ENCODE measurements at places on chromosomes 6 and 20.

- DNase-seq: no peak
These were observed 157.0 kb downstream of the ZFP64 start for GRCh38 chr20:52034581-52034980.

DNA sequence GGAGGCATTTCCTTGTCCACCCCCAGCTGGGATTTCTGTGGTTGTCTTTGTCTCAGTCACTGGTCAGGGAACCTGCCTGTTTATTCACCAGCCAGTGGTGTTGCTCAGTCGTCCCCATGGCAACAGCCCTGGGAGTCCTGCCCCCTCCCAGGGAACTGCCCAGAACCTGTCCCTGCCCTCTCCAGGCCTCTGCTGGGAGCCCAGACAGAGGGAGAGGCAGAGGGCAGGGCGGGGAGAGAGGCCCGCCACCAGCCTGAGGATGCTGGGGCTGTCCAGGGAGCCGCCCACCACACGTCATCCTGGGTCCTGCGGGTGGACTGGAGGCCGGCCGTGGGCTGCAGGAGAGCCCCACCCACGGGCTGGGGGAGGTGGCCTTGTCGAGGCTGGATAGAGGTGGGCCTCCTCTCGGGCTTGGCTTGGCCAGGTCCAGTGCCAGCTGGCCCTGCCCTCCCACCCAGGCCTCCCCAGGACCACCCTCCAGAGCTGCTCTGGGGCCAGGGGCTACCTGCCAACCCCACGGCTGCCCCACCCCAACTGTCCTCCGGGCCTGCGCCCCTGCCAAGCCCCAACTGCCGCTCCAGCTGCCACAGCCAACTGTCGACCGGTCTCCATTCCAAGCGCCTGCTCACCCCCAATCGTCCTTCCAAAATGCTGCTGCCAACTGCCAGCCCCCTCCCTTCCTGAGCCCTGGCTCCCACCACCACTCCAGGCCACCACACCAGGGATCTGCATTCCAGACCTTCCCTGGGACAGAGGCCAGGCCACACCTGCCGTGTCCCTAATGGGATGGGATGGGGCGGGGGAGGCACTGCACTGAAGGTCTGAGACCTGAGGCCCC is 4.2 kb upstream of the ZBTB46 start:
- peak; percentile 96 for DNase-seq

- no peak for DNase-seq
These were observed 87.3 kb upstream of the SLC22A16 start for GRCh38 chr6:110563711-110564110.

GRCh38 chr6:26019967-26020328 is 57.3 kb downstream of the TRIM38 start:
- no peak for DNase-seq

DNA sequence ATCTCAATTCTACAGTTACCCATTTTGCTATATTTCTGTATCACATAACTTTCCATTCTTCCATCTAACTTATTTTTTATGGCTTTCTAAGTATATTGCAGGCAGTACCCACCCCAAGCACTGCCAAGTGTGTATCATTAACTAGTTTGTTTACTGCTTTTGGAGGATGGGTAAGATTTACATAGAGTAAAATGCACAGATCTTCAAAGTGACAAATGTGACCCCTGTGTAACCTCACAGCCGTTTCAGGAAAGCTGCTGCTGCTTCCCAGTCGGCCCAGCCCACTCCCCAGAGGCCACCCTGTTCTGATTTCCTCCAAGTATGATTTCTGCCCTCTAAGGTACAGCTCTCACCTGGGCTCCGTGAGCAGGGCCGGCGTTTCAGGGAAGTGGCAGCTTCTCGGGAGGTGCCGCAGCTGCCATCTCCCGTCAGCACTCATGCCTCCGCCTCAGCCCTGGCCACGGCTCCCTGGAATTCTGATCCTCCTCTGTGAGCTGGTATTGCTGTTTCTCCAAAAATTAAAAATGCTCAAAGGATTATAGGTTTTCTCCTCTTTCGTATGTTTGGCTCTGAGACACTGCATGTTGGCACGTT is 15.0 kb upstream of the MAP1LC3A start:
- DNase-seq: no peak

DNA sequence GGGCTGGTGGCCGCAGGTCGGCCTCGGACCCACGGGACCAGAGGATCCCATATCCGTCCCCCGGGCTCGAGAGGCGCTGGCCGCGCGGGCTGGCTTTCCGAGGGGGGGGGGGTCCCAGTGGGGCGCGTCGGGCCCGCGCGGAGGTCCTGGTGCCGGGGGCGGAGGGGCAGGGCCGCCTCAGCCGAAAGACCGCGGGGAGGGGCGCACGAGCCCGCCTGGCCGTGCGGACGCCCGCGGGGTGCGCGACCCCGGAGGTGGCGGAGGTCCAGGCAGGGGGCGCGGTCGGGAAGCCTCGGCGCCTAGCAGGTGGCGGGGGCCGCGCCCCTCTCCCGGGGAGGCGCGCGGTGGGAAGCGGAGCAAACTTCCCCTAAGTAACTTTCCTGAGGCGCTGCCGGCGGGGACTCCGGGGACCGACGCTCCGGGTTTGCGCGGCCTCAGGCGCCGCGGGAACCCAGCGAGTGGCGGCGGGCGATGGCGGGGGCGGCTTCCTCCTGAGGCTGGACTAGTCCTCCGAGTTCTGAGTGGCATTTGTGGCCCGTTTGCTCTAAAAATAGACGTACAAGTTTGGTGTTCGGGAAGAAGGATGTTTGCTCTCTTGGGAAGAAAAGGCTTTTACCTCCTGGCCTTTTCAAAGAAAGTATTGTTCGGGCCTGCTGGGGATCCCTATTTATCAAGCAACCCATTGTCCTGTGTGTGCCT is 26.5 kb upstream of the BTBD3 start:
- DNase-seq: peak; percentile 34

DNA sequence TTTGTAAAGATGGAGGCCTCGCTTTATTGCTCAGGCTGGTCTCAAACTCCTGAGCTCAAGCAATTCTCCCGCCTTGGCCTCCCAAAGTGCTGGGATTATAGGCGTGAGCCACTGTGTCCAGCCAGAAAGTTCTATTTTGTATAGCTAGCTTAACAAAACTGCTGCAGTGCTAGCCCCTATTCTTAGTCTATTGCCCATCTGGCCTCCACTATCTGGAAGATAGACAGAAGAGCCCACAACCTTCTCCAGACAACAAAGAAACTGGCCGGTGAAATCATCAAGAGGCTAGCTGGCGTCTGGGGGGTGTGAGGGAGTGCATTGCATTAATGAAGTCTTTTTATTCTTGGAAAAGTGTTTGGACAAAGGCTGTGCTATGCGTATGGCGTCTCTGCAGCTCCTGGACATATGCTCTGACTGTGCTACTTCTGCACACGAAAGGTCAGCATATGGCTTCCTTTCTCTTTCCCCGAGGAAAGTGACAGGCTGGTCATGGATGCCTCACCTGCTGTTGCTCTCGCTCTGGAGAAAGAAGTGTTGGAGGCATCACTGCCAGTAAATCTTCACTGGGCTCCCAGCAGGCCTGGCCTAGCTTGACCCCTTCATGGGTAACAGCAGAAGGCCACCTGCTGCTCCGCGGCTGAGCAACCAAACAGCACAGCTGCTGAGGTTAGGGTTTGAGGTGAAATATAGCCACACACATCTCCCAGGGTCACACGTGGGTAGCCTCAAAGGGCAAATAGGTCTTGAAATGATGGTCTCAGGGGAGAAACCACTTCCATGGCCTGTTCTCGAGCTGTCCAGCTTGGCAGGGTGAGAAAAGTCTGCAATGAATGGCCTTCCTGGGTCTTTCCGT is 95.1 kb upstream of the IYD start:
- DNase-seq: no peak

GRCh38 chr20:56173438-56173837 is 75.1 kb upstream of the MC3R start:
- DNase-seq: no peak

DNA sequence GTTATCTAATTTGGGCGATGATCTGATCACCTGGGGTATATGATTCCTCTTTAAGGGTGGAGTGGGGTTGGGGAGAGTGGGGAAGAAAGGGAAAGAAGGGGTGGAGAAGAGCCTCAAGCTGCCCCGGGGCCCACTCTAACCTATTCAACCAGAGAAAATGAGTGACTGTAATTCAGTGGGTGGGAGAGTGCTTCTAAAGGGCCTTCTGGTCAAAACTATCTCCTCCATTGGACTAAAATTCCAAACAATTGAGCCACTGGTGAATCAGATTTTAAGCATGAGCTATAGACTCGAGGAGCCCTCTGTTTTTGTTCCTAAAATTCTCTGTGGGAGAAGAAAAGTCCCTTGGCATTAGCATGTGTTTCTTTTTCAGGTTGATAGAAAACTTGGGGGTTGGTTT is 296.8 kb downstream of the CLIC5 start:
- DNase-seq: peak; percentile 71

DNA sequence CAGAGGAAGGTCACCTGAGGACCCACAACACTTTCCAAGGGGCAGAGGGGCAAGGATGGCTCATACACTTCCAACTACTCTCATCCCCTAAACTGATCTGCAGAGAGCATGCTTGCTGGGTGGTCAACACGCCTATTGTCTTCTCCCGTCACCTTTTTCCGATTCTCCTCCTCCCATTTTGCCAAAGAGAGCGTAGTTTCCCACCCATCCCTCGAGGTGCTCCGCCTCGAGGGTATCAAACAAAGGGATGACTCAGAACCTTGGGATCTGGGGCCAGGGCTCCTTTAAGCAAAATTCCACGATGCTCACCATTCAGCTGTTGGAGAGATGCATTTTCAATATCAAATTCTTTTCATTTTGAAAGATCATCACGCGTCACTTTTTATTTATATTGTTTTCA is 507.5 kb upstream of the SULF2 start:
- DNase-seq: no peak

DNA sequence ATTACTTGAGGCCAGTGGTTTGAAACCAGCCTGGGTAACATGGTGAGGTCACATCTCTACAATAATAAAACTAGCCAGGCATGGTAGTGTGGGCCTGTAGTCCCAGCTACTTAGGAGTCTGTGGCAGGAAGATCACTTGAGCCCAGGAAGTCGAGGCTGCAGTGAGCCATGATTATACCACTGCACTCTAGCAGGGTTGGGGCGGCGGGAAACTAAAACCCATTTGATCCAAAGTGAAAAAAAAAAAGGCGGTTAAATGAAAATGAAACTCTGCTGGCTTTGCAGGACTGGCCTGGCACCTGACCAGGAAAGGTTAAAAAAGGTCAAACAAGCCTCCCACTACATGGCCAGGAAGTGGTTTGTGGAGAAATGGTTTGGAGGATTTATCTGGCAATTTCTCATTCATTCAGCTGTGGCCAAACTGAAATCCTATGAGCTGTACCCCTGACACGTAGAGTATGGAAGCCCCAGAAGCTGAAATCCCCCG is 36.6 kb downstream of the MTRES1 start:
- DNase-seq: peak; percentile 72

DNA sequence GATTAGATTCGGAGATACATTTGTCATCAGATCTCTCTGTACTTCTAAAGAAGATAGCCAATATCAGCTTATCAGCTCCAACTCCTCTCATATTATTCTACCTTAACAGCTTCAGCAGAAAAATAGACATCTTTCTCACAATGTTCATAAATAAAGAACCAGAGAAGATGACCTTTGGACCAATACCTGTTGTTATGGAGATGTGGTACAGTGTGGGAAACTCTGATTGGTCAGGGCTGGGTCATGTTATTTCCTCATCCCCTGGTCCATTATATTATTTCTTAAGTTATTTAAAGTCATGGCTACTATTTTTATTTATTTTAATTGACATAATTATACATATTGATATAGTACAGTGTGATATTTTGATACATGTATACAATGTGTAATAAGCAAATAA is 35.9 kb upstream of the POLR1H start:
- no peak for DNase-seq

DNA sequence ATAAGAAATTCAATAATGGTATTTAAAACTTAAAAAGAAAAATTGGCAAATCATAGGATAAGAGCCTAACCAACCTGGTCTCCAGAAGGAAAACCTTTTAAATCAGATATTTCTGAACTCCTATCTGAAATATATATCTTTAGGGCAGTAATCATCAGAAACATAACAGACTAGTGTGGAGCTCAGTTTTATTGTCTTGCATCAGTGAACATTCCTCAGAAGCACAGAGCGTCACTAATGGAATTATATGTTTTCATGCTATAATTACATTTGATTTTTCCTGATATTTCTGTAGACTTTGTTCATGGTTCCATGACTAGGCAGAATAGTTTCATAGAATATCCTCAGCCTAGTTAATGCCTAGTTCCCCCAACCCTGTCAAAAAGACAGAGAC is 262.2 kb downstream of the EYA4 start:
- peak; percentile 62 for DNase-seq

DNA sequence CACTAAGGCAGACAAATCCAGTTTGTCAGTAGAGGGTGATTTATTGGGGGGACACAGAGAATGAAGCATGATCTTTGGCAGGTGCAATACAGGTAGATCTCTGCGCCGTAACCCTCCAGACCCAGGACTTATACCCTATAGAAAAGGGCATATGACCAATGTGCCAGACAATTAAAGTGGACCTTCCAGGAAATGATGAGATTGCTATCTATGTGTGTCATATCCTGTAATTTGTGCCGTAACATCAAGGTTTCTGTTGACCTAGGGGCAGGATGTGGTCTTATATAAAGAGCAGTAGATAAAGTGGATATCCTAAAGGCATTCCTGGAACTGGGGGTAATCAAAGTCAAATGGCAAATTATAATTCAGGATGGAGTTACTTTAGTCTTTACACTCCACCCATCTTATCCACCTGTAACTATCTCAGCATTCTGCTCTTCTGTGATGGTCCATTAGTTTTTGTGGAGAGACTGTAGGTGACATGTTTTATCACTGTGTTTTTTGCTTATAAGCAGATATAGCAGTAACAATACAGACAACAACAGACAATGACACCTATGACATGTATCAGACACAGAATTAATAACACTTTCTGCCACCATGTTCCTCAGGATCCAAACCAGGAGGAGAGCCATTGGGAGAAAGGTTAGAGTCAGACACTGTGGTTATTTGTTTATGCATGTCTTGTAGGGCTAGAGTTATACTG is 43.1 kb upstream of the ZNF337 start:
- DNase-seq: no peak

GRCh38 chr6:37669306-37669705 is 28.4 kb downstream of the MDGA1 start:
- no peak for DNase-seq

DNA sequence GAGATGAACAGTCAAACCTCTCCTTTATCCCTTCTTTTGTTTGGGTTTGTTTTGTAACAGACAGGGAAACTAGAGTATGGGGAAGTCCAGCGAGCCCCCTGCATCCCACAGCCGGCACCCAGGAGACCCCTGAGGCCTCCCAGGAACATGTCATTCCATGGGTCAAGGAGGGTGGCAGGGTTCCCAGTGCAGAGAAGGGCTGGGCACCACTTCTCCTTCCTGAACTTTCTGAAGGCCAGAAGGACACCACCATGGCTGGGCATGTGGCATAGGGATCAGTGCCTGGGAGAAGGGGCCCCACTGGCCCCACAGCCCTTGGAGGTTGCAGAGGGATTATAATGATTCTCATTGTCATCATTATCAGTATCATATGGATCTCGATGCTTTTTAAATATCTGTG is 13.9 kb upstream of the CST7 start:
- DNase-seq: no peak

DNA sequence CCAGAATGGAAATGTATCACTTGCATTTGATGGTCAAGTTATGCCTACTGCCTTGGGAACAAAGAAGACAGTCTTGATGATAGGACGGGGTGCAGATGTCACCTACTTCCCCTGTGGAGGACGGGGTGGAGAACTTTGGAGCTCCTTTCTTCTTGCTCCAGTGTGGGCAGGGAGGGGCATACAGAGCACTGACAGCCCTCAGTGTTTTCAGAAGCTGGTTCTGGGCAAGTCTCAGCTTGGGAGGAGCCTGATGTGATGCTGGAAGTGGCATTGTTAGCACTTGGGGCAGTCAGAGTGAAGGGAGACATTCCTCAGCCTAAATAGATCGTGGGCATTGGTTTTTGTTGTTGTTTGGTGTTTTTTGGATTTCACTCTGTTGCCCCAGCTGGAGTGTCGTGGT is 59.7 kb downstream of the SYNJ2 start:
- peak; percentile 31 for DNase-seq

- DNase-seq: no peak
These were observed 168.6 kb upstream of the GGTLC1 start for GRCh38 chr20:24157213-24157612.
